ENCODE measurements at places on chromosomes 4 and X.

DNA sequence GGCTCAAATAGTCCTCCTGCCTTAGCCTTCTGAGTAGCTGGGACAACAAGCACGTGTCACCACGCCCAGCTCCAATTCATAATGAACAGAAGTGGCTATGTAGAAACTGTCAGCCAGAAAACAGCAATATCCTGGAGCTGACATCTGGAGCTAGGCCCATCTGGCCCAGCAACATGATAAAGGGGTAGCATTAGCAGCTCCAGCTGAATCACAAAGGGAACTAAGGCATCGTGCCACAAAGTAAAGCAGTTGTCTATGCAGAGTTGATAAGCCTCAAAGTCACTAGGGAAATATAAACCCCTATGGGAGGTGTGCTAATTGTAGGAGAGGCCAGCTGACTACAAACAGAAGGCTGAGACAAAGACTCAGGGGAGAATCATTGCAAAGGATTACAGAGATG is 270.5 kb upstream of the GPC4 start:
- DNase-seq, result no peak

DNA sequence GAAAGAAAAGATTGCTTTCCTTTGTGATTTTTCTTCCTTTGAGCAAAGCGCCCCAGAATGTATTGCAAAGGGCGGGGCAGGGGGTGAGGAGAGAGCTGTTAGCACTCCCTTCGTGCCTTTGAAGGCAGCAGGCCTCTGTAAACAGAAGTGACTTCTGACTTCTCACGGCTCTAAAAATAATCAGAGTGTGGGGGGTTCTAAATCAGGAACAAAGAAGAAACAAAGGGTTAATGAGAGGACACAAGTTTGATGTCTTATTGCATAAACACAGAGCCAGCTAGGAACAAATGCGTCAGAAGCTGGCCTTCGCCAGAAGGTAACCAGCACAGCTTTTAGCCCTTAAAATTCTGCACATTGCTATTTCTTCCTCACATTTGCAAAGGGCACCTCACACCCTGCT is 626.2 kb downstream of the MID1IP1 start:
- DNase-seq, result no peak

- DNase-seq, result no peak
These were observed 75.7 kb downstream of the SH2D1A start for GRCh38 chrX:124421898-124422655.

DNA sequence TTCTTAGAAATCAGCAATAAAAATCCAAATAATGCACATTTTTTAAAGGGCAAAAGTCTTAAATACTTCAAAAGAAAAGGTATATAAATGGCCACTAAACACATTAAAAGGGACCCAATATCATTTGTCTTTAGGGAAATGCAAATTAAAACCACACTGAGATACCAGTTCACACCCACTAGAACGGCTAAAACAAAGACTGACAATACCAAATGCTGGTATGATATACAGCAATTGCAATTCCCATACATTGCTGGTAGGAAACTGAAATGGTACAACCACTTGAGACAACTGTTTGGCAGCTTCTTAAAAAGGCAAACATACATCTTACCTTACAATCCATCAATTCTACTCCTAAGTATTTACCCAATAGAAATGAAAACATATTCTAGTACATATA is 33.7 kb downstream of the CAMK2D start:
- DNase-seq, result no peak

DNA sequence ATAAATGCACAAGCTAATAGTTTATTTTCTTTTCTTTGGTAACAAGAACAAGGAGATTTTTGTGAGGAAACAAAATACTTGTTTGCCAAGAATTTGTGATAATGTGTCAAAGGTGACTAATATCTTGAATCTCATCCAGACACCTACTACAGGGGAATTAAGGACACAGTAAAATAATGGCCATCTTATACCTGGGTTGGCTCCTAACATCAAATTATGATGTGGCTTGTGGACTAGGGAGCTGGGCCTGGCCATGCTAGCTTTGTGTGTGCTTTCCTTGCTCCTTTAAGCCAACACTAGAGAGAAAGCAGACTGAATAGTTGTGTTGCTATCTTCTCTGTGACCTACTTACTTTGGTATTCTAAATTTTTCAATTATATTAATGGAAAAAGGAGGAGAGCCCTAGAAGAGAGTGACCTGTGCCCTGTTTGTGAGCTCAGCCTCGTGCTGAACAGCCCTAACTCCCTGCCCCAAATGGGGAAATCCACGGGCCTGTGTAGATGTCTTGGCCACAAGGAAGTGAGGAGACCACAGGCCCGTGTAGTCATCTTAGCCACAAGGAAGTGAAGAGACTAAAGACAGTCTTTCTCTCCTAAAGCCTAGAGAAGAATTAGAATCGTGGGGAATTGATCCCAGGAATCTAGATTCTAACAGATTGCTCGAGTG is 23.3 kb downstream of the ARHGAP24 start:
- DNase-seq, result peak; percentile 56

All from CD4-positive, alpha-beta T cell (primary cell).